Calu3 (cell line): ENCODE measurements at places on chromosomes 2 and 18. TPM values are rescaled to one million over a fixed set of nuclear protein-coding genes. Genes with fewer than 3 reads are reported as not detected.

GRCh38 chr2:43226955-43227829, 786 bp upstream of the ZFP36L2 start:
- DNase-seq: peak; percentile 87

GRCh38 chr2:98524168-98524567, 79.5 kb downstream of the INPP4A start:
- no peak for DNase-seq

DNA sequence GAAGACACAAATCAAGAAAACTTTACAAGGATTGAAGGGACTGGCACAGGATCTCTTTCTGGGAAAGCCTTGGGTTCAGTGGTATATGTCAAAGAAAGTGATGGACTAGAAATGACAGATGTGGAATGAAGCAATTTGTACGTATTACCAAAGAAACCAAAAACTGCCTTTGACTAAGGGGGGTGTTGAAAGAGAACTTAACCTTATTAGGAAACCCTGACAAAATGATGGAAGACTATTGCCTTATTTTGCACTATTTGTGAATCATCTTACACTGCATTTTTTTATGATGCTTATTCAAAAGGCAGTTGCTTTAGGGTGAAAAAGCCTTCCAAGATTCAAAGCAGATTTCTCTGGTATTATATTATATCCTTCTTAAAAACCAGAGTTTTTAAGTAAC, 4.0 kb downstream of the TSGA10 start:
- no peak for DNase-seq

- no peak for DNase-seq
Observed at GRCh38 chr18:24019641-24020331, 5.2 kb downstream of the TTC39C start.

GRCh38 chr18:41052625-41053024, 902.4 kb upstream of the PIK3C3 start:
- no peak for DNase-seq

Gene SPC25
- 60.2 and 77.0 TPM in 2 replicates for total RNA-seq

Gene CRYBA2
- not detected in 2 replicates for total RNA-seq

DNA sequence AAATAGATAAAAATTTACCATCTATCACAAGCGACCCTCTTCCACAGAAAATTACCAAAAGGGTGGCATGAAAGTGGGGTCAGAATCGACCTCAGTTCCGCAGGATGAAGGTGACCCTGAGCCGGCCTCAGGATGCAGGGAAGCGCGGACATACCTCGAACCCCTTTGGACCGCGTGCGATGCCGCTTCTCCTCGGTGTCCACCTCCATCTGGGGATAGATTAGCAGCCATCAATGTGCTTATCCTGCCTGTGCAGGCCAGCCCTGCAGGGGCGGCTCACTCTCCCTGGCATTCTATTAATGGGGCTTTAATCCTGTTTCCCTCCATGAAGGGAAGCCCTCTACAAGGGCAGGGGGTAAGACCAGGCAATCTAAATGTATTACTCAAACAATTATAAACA, 235.3 kb upstream of the PXDN start:
- DNase-seq: no peak

Gene DAPL1
- not detected in 2 replicates for total RNA-seq

- peak; percentile 70 for DNase-seq
Observed at GRCh38 chr18:51195451-51196117, 1.9 kb downstream of the MEX3C start.

DNA sequence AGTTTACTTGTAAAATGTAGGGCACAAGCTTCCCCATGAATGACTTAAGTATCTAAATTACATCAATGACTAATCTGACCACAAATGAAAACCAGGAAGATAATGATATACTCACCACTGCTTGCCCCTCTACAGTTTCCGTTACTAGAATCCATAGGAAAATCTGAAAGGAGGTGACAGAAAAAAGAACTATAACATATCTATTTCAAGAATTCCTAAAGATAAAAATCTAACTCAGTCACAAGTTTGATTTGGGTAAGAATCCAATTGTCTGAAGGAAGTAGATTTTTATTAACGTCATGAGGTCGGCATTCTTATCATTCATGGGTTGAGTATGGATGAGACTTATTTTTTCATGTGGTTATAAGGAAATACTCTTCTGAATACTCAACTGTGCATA, 7.8 kb downstream of the FRZB start:
- DNase-seq: no peak

- DNase-seq: no peak
Observed at GRCh38 chr2:172275239-172275638, 152.1 kb upstream of the ITGA6 start.

DNA sequence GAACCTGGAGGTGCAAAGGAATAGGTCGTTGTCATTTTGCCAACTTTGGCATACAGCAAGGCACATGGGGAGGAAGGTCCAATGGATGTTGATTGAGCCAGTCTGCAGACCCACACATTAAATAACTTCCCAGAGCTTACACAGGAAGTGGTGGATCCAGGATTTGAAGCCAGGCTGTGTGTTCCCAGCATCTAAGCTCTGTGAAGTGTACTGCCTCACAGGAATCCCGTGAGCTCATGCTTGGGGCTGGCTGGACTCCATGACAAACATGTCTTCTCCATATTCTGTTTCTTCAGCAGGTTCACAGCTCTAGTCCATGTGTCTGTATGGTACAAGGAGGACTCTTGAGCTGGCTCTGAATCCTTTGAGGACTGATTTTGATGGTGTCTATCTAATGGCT, 63.9 kb downstream of the KLHL29 start:
- no peak for DNase-seq

Gene RNF138
- total RNA-seq: 34.6 and 38.9 TPM in 2 replicates

GRCh38 chr2:161386228-161386824, 29.8 kb upstream of the TBR1 start:
- DNase-seq: no peak

Gene TNS1
- 2.2 and 2.3 TPM in 2 replicates for total RNA-seq

Gene C2orf66
- 0.35 and 0.37 TPM in 2 replicates for total RNA-seq

GRCh38 chr2:150677551-150677950, 190.1 kb upstream of the RND3 start:
- DNase-seq: no peak

Gene SPEG
- 13.4 and 16.7 TPM in 2 replicates for total RNA-seq

DNA sequence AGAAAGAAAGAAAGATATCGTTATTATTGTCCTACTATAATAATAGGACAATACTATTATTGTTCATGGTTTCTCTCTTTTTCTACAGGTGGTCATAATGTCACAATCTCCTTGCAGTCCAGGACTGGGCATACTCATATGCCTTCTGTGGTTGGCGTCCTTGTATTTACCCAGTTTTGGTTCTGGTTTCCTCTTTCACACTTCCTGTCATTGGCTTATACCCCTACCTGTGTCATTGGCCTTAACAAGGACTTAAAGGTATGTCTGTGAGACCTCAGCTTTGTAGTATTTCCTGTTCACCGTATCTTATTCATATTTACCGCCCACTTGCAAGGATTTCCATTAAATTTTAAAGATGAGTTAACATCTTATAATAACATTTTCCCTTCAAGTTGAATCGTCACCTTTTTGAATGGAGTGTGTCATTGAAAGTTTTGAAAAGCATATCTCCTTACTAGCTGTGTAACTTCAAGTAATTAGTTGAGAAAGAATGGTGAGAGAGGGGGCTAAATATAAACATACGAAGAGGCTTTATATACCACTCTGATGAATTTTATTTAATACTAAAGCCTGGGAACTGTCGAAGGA, 36.5 kb upstream of the HTR2B start:
- no peak for DNase-seq

GRCh38 chr2:8437228-8437948, 244.5 kb upstream of the ID2 start:
- DNase-seq: no peak

Gene IAH1
- total RNA-seq: 22.9 and 25.0 TPM in 2 replicates

DNA sequence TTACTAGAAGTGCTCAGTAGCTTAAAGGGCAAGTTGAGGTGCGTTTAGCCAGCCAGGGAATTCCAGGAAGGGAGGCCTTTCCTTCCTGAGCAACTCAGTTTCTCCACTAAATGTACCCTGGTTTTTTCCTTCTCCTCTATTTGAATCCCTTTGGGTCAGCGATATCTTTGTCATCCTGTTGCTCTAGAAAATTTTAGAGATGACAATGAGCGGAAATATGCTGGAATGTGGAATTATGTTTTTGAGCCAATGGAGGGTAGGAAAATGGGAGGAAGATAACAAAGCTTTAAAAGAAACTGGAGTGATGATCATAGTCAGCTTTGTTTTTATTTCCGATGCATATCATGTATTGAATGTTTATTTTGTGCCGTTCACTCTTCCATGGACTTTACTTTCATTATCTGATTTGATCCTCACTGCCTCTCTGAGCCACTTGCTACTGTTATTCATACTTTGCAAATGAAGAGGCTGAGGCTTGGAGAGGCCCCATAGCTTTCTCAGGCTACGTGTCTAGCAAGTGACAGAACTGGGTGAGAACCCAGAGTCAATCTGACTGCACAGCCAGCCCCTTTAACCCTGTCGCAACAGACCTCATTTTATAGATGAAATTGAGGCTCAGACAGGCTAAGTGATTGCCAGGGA, 67.3 kb downstream of the NTSR2 start:
- DNase-seq: no peak

- no peak for DNase-seq
Observed at GRCh38 chr2:102782933-102783332, 21.1 kb downstream of the TMEM182 start.

Gene TRAK2
- 24.4 TPM in 2 replicates for total RNA-seq

Gene LOXHD1
- total RNA-seq: not detected in 2 replicates

GRCh38 chr2:150585221-150585971, 97.9 kb upstream of the RND3 start:
- no peak for DNase-seq

DNA sequence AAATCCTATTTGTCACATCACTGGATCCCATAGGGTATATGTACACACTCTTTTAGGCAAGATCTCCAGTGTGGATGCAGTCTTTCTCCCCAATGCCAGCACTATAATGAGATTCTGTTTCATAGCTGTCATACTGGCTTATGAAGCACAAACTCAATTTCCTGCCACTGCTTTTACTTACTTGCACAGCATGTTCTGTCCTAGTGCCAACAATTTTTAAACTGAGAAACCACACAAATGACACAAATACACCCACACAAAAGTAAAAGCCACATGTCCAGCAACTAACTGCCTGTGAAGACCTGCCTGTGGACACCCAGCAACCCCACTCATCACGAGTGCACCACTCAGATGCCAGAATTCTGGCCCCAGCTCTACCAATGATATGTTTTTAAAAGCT, 29.6 kb upstream of the RNU4ATAC start:
- DNase-seq: no peak

Gene CIB4
- not detected in 2 replicates for total RNA-seq

Gene COL3A1
- total RNA-seq: not detected in 2 replicates

DNA sequence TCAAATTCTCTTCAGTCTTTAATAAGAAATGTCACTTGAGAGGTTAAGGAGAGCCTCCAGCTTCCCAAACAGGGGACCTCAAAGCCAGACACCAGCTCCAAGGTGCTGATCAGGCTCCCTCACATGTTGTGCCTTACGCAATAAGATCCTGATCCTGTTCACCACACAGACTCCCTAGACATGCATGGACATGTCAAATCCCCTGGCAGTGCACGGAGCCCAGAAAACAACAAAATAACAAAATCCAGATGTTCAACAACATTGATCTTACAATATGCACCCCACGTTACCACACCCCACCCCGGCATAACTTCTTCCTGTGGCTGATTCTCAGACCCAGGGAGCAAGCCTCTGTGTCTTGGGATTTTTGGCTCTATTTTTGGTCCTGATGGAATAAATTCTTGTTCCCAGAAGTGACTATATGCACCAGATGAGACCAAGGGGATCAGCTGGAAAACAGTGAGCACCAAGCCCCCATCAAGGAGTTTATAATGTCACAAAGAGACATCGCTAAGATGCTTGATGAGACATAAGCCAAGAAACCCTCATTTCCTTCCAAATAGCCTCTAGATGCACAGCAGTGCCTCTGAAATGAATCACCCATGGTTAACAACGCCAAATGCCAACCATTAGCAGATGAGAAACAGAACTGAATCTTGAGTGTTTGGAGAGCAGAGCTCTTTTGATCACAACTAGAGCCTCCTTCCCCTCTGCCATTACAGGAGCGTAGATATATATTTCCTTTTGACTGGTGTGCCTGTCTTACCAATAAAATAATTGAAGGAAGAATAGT, 198.2 kb downstream of the PRKCE start:
- no peak for DNase-seq

DNA sequence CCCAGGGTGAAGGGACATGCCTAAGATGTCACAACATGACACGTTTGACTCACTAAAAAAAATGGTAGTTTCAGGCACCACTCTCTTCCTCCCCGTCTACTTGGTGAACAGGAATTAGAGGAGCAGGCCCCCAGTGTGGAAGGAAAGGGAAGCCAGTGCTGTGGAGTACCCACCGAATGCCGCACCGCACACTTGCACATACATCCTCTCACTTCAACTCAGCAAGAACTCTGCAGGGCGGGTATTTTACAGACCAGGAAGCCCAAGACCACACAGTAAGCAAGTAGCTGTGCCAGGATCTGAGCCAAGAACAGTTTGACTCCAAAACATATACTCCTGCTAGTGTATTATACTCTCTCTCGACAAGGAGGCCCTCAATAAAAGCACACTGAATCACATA, 69.8 kb downstream of the BCL2 start:
- no peak for DNase-seq

DNA sequence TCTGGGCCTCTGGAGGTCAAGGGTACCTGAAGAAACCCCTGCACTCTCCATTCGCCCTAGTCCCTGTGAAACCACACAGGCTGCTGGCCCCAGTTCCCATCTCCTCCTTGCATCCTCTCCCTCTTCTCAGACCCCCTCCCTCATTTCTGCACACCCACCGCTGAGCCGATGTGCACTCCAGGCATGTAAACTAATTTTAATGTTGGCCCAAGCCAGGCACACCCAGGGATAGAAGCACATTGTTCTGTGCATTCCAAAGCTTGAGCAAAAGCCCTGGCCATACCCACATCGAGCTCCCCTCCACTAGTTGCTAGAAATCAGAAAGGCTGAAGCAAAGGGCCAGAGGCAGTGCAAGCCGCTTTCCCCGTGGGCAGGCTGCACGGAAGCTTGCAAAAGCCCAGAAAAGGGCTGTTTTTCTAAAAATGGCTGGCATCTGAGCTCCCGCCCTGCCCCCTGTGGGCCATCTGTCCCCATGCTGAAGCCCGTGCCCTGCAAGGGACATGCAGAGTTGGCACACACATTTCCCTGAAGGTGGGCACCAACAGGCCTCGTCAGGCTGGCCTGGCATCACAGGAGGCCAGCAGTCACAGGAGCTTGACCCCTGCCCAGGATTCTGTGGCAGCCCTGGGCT, 181.6 kb downstream of the SMAD7 start:
- DNase-seq: no peak

Gene UXS1
- total RNA-seq: 71.1 and 87.7 TPM in 2 replicates

DNA sequence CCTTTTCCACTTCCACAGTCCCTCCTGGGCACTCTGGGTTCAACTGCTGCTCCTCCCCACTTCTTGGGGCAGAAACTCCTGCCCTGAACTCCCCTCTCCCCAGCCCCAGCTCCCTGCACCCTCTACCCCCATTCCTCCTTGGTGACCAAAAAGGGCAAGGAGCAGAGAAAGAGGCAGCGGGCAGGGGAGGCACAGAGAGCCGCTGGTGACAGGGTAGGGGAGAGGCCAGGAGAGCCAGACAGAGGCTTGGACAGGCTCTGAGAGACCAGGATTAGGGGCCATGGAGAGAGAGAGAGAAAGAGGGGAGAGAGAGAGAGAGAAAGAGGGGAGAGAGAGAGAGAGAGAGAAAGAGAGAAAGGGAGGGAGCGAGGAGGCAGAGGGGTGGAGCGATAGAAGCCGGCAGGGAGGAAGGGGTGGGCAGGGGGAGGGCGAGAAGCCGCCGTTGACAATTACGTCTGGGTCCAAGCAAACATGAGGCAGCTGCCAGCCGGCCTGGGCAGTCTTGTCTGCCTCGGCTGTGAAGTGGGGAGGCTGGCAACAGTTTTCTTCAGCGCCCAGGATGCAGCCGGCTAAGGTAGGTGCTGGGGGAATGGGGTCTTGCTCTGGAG, at the start of gene KCNIP3:
Gene KCNIP3, plus strand, starts transcription at position 468 of the 608 bp plus-strand sequence. Its CDS starts 92 bp downstream, at position 560.
- no peak for DNase-seq

Gene SGO2
- 18.0 and 22.9 TPM in 2 replicates for total RNA-seq
